Stimulated activated naive CD8-positive, alpha-beta T cell treated with anti-CD3 and anti-CD28 coated beads, Interleukin-15, amount 100 ng/mL, for 72 hours (primary cell): ENCODE measurements at places on chromosomes 12 and 14.

- no peak for DNase-seq
These were observed 1.3 kb downstream of the BDKRB2 start for GRCh38 chr14:96205978-96206360.

GRCh38 chr12:109951136-109951535 is 45.0 kb downstream of the GIT2 start:
- DNase-seq: no peak

- no peak for DNase-seq
These were observed 49.2 kb downstream of the BRMS1L start for GRCh38 chr14:35875296-35875695.

DNA sequence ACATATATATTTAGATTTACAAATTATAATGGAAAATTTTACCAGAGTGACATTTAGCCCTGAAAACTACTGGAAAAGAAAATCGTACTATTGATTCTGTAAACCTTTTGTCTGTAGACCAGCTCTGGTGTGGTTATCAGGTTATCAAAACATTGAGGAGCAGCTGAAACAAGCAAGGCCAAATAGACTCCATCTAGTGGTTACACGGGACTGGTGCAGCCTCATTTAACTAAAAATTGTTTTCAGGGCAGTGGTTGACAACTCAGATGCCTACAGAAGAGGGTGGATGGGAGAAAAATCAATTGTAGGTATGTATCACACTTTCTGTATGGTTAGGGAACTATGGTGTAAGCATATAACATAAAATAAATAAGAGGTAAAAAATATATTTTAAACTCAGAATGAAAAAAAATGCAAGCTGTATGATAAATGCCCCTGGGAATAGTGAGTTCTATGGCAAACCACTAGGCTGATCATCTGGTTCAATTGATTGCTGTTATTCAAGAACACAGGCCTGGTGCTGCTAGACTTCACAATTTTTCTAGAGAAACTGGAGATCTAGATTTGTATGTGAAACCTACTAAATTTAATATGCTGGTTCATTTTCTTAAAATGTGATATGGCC is 51.2 kb downstream of the ACSS3 start:
- DNase-seq: no peak

DNA sequence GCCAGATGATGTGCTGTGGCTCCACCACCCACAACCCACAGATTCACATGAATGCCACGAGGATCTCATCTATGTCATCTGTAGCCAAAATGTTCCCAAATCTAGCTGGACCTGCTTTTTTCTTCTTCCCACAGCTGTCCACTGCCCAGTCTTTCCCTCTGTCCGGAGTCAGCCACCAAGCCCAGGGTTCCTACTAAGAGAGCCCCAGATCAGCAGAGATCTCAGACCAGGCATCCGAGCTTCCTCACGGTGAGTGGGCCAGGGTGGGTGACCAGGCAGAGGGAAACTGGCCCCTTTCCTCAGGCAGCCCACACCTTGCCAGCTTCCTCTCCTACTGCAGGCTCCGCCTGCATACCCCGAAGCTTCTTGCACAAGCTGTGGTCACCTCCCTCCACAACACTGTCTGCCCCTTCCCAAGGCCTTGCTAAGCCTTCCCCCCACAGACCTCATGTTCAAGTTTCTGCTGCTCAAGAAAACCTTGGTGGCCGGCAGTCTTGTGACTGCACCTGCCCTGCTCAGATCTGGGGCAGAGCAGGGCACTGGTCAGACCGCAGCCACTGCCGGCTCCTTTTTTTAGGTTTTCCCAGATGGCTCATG is 81.4 kb downstream of the ACTN1 start:
- DNase-seq: no peak

DNA sequence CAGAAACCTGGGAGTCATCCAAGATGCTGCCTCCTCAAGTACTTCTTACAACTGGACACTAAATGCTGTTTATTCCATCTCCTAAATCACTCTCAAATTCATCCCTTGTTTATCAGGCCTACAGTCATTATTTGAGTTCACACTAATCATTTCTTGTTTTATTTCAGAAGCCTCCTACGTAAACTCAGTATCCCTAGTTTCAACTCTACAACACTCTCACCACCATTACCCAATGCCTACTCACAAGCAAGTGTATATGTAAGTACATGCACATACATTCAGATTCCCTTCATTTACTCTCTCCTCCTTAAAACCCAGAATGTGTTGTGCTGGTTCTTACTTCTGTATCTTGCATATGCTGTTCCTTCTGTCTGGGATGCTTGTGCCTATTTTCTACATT is 43.0 kb downstream of the DDHD1 start:
- no peak for DNase-seq
